Fibroblast of skin of back (primary cell): ENCODE measurements at places on chromosomes 11 and 22.

- no peak for DNase-seq
These were observed 5.5 kb downstream of the RAB3IL1 start for GRCh38 chr11:61911701-61912529.

GRCh38 chr11:77038029-77038824, 4.0 kb downstream of the B3GNT6 start:
- DNase-seq = peak; percentile 22

DNA sequence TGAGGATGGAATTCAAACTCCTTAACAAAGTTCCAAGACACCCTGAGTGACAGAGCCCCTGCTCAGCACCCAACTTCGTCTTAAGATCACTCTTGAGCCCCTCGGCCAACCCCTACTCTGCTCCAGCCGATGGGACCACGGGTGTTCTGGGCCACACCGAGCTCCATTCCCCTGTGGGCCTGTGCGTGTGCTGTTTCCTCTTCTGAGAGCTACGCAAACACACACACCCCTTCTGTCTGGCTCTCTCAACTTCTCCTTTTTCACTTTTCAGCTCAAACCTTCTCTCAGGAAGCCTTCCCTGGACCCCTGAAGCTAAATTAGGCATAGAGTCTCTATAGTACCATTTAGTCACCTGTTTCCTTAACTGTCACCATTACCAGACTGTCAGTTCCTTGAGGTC, 37.5 kb upstream of the NNMT start:
- DNase-seq = no peak

- no peak for DNase-seq
These were observed 465.5 kb downstream of the GUCY1A2 start for GRCh38 chr11:106552694-106553203.

DNA sequence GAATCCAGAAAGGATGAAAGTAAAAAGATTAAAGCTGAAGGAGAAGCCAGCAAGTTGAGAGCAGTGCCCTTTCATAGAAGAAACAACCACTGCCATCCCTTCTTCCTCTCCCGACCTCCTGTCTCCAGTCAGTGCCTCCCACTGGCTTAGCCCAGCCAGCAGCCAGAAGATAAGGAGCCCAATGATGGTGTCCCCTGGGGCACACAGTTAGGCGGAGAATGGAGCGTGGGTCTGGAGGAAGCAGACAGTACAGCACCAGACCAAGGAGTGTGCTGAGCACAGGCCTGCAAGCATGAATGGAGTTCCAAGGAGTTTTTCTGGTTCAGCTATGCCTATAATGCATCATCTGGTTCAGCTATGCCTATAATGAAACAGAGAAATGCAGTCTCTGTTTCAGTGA, 54.3 kb upstream of the TNRC6B start:
- DNase-seq = peak; percentile 6

DNA sequence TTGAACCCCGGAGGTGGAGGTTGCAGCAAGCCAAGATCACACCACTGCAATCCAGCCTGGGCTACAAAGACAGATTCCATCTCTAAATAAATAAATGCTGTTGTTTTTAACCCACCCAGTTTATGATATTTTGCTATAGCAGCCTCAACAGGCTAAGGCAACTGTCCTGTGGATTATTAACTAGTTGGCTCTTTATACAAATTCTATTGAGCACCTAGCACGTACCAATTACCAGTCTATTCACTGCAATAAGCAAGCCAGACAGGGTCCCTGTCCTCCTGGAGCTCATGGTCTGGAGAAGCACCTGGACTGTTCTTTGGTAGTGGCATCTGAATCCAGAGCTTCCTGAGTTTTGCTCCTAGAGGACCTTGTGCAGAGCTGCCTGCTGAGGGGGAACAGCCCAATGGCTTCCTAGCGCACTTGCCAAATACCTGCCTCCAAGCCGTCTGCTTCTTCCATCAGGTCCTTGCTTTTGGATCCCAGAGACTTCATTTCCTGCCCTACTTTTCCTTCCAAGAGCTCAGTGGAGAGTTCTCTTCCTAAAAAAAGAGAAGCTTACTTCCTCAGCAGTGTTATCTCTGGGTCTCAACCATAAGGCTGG, 49.9 kb upstream of the MICAL2 start:
- no peak for DNase-seq

GRCh38 chr22:36660510-36660840, 43.1 kb downstream of the CACNG2 start:
- no peak for DNase-seq

DNA sequence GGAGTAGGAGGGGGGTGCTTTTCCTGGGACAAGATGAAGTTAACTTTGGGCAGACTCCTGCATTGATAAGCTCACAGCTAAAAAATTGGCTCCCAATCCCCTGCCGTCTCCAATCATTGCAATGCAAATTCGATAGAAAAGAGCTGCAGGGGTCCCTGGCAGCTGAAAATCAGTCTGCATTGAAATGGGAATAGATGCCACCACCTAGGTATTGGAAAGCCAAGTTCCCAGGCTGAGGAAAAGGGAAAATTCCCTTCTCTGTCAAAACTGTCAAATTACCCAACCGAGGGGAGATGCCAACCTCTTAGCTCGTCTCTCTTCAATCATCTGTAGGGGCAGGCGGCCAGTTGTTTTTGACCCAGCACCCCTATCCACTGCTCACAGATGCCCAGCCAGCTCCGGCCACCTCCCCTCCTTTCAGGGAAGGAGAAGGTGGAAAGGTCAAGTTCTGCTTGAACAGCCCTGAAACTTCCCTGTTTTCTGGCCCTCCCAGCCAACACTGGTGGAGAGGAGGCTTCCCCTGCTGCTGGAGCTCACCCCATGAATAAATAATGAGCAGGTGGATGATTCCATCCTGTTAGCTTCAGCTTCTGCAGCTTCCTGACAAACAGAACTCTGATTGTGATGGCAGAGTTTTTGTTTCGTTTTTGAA, 916.3 kb downstream of the TBC1D22A start:
- no peak for DNase-seq

- no peak for DNase-seq
These were observed 200.4 kb downstream of the MN1 start for GRCh38 chr22:27601195-27601594.

DNA sequence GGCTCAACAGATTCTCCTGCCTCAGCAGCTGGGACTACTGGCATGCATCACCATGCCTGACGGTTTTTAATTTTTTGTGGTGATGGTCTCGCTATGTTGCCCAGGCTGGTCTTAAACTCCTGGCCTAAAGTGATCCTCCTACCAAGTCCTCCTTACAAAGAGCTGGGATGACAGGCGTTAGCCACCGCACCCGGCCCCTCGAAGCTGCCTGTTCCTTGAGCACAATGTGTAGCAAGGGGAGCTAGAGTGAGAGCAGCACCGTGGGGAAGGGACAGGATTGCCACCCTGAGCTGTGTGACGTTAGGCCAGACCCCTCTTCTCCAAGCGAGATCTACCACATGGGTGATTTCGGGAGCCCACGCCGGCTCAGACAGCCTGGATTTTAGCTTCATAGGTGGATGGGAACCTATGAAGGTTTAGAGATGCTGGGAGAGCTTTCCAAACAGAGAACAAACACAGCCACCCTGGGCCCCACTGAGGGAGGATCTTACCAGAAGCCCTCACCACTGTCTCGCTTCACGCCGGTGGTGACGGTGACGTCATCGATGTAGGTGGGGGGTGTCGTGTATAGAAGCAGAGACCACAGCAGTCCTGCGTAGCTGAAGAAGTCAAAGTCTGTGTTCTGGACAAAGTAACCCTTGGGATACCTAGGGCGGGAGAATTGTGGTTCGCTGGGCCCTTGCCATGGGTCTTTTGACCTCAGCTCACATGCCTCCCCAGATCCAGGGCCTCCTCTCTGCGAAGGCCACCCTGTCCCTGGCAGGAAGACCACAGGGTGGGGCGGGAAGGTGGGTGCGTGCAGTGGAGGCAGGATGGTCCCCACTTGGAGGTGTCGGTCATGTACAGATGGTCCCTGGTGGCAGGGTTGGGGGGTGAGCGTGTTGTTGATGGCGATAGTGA, 23.1 kb downstream of the RGL4 start:
- DNase-seq = no peak

- DNase-seq = peak; percentile 43
These were observed 9.9 kb downstream of the PRSS23 start for GRCh38 chr11:86810288-86810687.

GRCh38 chr11:95516786-95517185, 272.8 kb downstream of the FAM76B start:
- peak; percentile 87 for DNase-seq

DNA sequence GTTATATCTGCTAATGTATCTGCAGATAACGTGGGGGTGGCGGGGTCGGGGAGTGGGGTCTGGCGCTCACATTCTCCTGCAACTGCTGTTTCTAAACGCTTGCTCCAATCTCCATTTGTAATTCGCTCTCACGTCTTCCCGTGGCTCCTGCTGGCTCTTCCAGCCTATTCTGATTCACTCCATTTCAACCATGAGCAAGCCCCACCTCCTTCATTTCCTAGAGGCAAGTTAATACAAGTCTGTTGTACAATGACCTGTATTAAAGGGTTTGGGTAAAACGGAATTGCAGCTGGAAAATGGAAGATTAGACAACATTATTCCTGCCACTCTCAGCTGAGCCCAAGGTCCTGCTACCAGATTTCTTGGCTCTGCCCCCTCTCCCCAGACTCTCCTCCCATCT, 132.3 kb downstream of the CSNK2A3 start:
- no peak for DNase-seq

GRCh38 chr11:7677071-7677470, 3.8 kb upstream of the CYB5R2 start:
- peak; percentile 83 for DNase-seq

DNA sequence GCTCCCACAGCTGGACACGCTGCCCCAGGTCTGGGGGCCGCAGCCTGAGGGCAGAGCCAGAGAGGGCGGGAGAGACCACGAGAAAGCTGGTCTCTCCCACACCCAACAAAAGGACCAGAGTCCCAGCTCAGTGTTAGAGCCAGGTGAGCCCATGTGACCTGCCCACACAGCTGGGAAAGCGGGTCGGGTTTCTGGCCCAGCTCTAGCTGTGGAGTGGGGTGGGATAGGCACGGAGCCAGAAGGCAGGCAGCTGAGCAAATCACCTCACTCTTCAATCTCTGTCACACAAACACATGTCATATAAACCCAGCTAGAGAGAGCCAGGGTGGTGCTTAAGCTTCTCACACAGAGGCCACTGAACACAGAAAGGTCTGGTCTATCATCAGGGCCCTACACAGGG, 7.8 kb upstream of the EIF3D start:
- DNase-seq = no peak

- no peak for DNase-seq
These were observed 21.3 kb downstream of the OR4D9 start for GRCh38 chr11:59532620-59533019.

- DNase-seq = no peak
These were observed 21.6 kb downstream of the LRRC55 start for GRCh38 chr11:57203359-57203758.

DNA sequence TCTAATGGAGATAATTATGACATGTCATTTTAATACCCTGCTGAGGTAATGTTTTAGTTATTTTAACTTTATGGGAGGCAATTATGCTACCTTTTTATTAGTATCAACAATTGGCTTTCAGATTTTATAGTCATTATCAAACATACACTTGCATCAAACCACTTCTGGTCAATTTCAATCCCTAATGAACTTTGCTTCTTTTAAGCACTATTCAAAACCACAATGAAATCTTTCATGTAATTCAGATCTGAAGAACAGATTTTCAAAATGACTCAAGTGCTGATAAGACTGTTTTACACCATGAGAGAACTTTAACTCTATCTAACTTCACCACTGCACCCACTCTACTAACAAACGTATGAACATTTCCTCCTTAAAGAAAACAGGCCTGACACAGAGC, 25.9 kb upstream of the CCDC34 start:
- DNase-seq = no peak

GRCh38 chr11:62340269-62340901, 3.1 kb downstream of the ASRGL1 start:
- DNase-seq = peak; percentile 42

DNA sequence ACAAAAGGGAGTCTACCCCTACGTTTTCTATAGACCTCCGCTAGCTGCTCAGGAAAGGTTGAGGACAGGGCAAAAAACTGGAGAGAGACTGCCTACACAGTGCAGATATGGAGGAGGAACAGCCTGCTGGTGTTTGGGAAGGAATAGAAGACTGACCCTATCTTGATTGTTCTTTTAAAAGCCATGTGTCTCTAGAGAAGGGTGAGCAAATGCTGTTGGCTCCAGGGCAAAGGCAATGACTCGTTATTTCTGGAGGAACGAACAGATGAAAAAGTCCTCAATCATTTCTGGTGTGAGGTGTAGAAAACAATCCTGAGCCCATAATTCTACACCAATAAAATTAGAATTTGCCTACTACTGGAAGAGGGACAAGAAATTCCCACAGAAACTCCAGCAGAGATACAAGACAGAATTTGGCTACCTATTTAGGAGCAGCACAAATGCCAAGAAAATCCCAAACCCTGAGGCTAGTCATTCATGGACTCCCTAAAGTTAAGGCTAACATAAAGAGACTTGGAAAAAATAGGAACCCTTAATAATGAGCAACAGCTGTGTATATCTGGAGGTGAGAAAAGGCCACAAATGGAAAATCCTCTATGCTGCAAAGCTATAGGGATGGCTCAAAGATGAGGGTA, 1206.3 kb upstream of the CNTN5 start:
- DNase-seq = peak; percentile 11

- DNase-seq = no peak
These were observed 8.7 kb downstream of the EHD1 start for GRCh38 chr11:64869571-64870175.

DNA sequence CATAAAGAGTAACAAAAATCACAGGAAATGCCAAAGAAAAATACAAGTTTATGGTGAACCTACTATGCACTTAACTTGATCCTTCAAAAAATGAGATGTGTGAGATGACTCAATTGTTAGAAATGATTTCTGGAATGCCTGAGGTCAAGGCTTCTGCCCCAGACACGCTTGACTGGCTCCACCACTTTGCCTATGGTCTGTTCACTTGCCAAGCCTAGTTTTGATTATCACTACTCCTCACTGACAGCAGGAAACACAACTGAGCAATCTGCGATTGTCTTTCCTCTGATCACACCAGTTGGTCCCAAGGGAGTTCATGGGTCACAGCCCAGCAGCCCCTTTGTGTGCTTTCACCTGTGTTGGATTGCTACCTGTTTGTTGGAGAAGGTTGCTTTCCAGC, 20.6 kb upstream of the PRDM10 start:
- DNase-seq = peak; percentile 90

- peak; percentile 11 for DNase-seq
These were observed 388.3 kb downstream of the TENM4 start for GRCh38 chr11:79052544-79052943.

- DNase-seq = no peak
These were observed 48.4 kb upstream of the MUC15 start for GRCh38 chr11:26620282-26621045.

- DNase-seq = no peak
These were observed 24.6 kb downstream of the ATG16L2 start for GRCh38 chr11:72838691-72839305.
